ENCODE measurements at places on chromosomes 3 and 15.

DNA sequence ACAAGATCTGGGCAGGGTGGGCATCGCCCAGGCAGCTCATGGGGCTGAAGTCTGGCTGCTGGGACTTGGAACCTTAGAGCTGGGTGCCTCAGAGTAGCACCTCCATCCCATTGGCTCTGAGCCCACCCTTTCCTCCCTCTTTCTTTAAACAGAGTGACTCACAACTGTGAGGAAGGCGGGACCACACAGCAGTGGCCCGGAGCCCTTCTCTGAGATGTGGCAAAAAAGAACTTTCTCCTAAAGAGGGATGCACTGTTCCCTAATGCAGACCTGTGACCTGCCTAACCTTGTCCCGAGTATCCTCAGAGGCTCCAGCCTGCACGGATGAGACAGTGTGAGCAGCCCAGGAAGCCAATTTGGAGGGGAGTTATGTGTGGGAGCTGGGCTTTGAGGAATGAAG, 23.6 kb downstream of the PRR20G start:
- H3K4me3 ChIP-seq = no peak overlapping the region
- DNase-seq = no peak
- H3K4me1 ChIP-seq = no peaks in the 10 kb centered on the region
- H3K36me3 ChIP-seq = no peaks in the 10 kb centered on the region
- no peak overlapping the region for H3K27ac ChIP-seq

DNA sequence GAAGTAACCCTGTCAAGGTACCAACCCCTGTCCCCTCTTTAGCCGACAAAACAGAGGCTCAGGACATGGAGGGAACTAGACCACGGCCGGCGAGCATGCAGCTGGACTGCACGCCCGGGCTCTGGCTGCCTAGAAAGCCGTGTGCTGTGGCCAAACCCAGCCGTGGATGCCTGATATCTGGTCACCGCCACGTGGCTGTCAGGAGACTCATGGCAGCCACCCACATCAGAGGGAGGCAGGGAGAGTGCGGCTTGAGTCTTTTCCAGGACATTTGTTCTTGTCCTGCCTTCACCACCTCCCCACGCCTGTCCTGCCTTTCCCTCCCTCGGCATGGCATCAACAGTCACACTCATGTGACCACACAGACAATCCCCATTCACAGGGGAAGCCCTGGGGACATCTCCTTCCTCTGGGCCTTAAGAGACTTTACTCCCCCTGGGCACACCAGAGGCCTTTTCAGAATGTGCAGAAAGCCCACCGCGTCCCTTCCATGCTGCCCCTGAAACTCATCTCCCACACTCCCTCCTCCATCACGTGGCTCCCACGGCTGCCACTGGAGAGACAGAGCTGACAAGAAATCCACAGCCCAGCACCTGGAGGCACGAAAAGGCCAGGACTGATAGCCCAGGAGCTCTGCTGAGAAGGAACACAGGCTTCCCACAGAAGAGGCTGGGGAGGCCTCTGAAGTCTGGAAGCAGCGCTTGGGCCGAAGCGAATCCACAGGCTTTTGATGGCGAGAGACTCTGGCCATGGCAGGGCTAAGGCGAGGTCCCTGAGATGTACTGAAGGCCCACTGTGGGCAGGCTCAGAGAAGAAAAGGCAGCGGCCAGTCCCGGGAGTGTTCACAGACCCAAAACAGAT, 71.2 kb upstream of the IQSEC1 start:
- no peak overlapping the region for H3K4me3 ChIP-seq
- DNase-seq = no peak
- H3K4me1 ChIP-seq = no peaks in the 10 kb centered on the region

GRCh38 chr3:68764554-68764953, 167.8 kb downstream of the TAFA4 start:
- H3K36me3 ChIP-seq = no peaks in the 10 kb centered on the region
- H3K27ac ChIP-seq = no peak overlapping the region
- no peaks in the 10 kb centered on the region for H3K27me3 ChIP-seq
- no peak overlapping the region for H3K4me3 ChIP-seq
- no peak for DNase-seq
- no peaks in the 10 kb centered on the region for H3K4me1 ChIP-seq

GRCh38 chr3:976006-976405, 116.8 kb upstream of the CNTN6 start:
- H3K27ac ChIP-seq = no peak overlapping the region
- H3K4me1 ChIP-seq = no peaks in the 10 kb centered on the region
- H3K36me3 ChIP-seq = no peaks in the 10 kb centered on the region
- no peak overlapping the region for H3K4me3 ChIP-seq

DNA sequence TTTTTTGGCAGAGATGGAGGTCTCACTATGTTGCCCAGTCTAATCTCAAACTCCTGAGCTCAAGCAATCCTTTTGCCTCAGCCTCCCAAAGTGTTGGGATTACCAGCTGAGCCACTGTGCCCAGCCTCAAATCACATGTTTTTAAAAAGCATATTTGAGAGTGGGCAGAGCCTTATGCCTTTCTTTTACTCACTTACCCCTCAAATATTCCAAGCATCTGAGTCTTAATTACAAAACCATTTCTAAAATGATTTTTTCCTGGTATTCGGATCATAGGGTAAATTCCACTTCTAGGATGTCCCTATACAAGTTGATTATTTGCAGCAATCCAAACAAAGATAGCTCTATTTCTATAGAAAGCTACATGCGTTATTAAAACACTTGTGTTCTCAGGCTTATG, 106.1 kb downstream of the RFTN1 start:
- H3K36me3 ChIP-seq = no peaks in the 10 kb centered on the region
- no peaks in the 10 kb centered on the region for H3K4me1 ChIP-seq
- H3K27me3 ChIP-seq = peaks cover 15% of the 10 kb centered on the region
- no peak overlapping the region for H3K4me3 ChIP-seq
- no peak overlapping the region for H3K27ac ChIP-seq

Measured in progenitor cell of endocrine pancreas (in vitro differentiated cells).